SHP77 (cell line): ENCODE measurements at places on chromosomes 6 and 20.

GRCh38 chr6:163026893-163027292 lies 299.1 kb downstream of the PACRG start:
- no peak for DNase-seq

GRCh38 chr6:88168362-88168761 lies 2.2 kb upstream of the CNR1 start:
- DNase-seq: no peak

DNA sequence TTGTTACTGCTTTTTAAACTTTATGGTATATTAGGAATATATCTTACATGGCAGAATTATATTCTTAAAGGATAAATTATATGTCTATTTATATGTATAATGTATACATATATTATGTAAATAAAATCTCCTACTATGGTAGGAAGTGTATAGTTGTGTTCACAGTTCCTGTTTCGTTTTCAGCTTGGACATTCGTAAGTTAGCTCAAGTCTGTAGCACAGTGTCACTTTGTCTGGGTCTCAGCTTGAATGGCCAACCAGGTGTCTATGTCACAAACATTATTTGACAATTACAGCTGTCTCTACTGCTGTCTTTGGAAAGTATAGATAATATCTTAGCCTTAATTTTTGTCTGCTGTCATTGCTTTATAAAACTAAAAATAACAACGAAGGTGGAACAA lies 303.9 kb downstream of the CDKAL1 start:
- no peak for DNase-seq

GRCh38 chr6:27863962-27864905 lies 48.0 kb downstream of the OR2B2 start:
- no peak for DNase-seq

GRCh38 chr20:25222461-25223178 lies 25.3 kb upstream of the PYGB start:
- DNase-seq: no peak

DNA sequence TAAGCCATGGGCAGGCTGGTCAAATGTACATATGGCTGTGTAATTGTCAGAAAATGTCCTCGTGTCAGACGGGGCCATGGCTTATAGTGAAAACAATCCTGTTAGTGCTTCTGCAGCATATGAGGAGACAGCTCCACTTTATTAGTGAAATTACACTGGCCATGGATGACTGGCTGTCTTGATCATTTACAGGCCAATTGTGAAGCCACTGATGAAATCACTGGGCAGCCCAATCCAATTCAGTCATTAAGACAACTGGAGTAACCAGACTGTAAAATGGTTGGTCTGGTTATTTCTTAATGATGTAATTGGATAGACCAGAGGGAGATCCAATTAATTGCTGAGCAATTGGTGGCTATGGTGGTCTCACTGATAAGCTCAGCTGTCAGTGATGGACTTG lies 749.5 kb downstream of the KIF16B start:
- DNase-seq: no peak

GRCh38 chr6:33751771-33752645 lies 5.3 kb upstream of the IP6K3 start:
- peak; percentile 60 for DNase-seq

DNA sequence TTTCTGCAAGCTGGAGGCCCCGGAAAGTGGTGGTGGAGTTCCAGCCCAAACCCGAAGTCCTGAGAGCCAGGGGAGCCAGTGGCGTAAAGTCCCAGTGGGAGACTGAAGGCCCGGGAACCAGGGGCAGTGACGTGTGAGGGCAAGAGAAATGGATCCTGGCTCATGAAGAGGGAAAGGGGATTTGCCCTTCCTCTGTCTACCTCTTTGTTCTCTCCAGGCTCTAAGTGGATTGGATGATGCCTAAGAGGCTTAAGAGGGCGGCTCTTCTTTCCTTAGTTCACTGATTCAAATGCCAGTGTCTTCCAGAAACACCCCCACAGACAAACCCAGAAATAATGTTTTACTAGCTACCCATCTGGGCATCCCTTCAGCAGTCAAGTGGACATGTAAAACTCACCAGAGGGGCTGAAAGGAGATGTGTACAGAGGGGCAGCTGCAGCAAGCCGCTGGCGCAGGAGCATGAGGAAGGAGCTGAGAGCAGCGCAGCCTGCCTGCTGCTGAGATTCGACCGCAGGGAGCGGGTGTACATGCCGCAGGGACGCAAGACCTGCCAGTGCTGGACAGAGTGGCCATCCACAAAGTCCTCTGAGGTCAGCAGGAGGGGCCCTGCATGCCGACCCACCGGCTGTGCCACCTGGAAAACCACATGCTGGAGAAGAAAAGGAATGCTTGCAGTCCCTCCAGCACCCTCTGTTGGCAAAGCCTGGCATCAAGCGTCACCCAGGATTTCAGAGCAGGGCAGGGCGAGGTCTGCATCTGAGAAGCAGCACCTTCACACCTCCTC lies 29.5 kb downstream of the CDYL start:
- peak; percentile 73 for DNase-seq

DNA sequence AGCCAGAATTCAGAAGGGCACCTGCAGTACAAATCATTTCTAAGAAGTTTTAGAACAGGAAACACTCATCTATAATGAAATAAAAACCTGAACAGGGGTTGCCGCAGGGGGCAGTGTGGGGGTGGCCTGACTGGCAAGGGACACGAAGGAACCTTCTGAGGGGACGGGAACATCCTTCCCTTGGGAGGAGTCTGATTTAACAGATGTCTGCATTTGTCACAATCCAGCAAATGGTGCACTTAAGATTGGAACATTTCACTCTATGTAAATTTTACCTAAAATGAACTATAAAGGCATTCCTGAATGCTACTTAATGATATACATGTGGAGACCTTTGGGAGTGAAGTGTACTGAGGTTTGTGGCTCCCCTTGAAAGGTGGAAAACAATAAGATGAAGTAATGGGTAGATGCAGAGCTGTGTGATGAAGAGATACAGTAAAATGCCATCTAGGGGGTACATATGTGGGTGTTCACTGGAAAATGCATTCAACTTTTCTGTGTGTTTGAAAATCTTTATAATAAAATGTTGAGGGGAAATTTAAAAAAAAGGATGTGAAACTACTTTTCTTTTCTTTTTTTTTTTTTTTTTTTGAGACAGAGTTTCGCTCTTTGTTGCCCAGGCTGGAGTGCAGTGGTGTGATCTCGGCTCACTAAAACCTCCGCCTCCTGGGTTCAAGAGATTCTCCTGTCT lies 89.5 kb downstream of the SNX5 start:
- no peak for DNase-seq

DNA sequence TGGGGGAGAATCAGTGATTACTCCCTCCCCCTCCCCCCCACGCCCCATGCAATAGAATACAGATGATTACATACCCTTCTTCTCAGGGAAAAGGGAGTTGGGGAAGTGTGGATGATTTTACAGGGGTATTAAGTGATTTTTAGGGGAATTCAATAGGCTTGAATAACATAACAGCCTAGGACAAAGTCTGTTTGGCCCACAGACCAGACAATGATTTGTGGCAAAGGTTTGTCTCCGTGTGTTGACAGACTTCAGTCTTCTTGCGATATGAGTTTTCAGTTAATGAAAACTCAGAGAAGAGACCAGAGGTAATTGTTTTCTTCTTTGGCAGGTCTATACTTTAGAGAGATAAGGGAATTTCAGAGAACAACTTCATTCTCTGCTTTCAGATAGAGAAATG lies 95.3 kb downstream of the OR2B2 start:
- no peak for DNase-seq

DNA sequence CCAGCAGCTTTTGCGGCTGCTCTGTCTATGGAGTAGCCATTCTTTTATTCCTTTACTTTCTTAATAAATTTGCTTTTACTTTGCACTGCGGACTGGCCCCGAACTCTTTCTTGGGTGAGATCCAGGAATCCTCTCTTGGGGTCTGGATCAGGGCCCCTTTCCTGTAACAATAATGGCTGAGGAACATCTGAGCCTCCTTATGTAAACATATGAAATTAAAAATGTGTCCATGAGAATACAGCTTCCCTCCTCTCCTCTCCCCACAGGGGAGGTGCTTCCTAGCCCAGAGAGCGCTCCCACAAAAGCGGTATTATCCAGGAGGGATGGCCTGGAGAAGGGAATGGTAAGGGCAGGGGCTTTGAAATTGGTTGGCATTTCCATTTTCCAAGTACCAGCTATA lies 81.1 kb downstream of the PSMG4 start:
- no peak for DNase-seq

GRCh38 chr20:35871259-35871771 lies 83.0 kb downstream of the SCAND1 start:
- DNase-seq: no peak

DNA sequence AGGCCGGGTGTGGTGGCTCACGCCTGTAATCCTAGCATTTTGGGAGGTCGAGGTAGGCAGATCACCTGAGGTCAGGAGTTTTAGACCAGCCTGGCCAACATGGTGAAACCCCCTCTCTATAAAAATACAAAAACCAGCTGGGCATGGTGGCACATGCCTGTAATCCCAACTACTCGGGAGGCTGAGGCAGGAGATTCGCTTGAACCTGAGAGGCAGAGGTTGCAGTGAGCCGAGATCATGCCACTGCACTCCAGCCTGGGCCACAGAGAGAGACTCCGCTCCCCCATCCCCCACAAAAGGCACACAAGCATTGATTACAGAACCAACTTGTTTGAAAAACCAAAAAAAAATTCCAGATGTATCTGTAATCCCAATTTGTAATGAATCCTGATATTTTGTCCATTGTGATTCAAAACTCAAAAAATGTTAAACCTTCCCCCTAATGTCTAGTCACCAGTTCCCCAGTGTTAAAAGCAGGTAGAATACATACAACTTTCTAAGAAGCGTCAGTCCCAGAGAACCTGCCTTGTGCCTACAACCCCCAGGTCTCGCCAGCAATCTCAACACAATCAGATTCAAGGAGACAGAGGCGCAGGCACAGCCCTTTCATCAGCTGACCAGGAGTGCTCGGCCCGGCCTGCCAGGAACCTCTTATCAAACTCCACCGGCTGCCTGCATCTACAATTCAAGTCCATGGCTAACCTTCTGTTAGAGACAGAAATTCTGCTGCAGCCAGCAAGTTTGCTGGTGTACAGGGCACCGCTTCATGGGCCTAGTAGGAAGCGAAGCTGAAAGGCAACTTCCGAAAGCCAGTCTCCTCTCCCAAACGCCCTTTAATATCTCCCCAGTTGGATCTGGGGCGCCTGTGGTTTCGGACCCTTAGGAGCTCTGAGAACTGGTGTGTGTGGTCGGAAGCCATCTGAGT lies 2.1 kb downstream of the EZR start:
- DNase-seq: no peak

DNA sequence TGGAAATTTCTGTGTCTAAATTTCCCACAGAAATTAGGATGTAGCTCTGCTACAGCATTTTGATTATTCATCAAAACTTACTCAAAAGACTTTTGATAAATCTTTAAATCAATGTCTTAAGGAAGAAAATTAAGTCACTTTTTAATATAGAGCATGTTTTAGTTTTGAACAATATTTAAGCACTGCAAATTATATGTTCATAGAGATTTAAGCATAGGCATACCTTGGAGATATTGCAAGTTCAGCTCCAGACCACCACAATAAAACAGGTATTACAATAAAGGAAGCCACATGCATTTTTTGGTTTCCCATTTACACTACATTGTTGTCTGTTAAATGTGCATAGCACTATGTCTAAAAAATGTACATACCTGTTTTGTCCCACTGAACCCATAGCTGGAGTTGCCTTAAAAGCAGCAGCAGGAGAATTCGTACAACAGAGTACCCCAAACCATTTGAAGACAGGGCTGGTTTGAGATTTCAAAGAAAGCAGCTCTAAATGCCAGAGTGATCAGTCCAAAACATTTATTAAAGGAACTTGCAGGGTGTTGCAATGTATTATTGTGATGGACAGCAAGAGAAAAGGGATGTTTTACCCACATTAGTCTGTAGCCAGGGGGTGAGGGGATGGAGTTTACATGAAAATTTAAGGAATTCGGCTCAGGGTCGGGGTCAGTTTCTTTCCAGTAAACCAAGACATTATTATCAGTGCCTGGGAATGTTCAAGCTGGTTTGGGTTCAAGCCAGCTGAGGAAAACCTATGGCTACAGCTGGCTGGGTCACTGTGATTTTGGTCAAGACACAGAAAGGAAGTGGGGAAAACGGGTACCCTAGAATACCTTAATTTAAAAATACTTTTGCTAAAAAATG lies 6.3 kb upstream of the LOC128125822 start:
- no peak for DNase-seq

GRCh38 chr6:142518126-142518525 lies 216.3 kb downstream of the ADGRG6 start:
- DNase-seq: peak; percentile 18

DNA sequence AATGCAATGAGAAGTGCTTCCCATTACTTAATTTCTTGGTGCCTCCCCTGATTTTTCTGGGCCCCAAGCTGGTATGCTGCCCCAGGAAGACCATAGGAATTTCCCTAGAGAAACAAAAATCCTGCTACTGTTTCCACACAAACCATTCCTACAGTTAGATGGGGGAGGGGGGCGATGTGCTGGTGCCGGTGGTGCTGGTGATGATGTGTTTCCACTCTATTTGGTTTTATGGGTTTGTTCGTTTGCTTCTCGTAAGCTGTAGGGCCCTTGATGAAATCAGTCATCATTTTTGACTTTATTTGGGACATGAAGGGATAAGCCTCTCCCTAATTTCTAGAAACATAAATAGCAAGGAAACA lies 105.1 kb downstream of the MKKS start:
- DNase-seq: peak; percentile 43

GRCh38 chr6:119610265-119610664 lies 260.7 kb upstream of the MAN1A1 start:
- DNase-seq: no peak

GRCh38 chr20:63223121-63223825 lies 7.3 kb upstream of the YTHDF1 start:
- peak; percentile 66 for DNase-seq

GRCh38 chr6:85772641-85773040 lies 130.0 kb upstream of the SYNCRIP start:
- DNase-seq: no peak

- no peak for DNase-seq
These were observed 26.9 kb upstream of the PPP1R3G start for GRCh38 chr6:5058254-5058653.

DNA sequence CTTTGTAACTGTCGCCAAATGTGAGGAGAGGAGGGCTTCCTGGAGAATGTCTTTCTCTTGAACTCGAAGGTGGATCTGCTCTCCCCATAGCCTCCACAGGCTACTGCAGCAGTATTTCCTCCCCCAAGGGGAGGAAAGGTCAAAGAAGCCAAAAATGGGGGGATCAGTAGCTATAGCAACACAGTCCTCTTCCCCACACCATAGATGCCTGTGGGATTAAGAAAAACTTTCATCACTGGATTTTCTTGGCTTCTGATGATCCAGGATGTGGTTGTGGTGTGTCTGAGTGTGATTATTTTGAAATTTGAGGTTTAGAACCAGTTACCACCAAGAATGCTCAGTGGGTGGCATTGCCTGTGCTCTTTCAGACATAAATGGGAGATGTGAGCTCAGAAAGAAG lies 140.1 kb upstream of the SPACA1 start:
- DNase-seq: no peak

GRCh38 chr6:44942201-44942600 lies 385.9 kb upstream of the RUNX2 start:
- no peak for DNase-seq

GRCh38 chr6:110662490-110663211 lies 152.6 kb downstream of the CDK19 start:
- no peak for DNase-seq

- no peak for DNase-seq
These were observed 65.7 kb downstream of the SRC start for GRCh38 chr20:37411408-37412219.
